CD4-positive, alpha-beta T cell treated with Interferon gamma for 1 hour (primary cell): ENCODE measurements at places on chromosomes 5 and 9.

GRCh38 chr5:112388739-112389138 is 30.3 kb downstream of the EPB41L4A start:
- no peak for DNase-seq

DNA sequence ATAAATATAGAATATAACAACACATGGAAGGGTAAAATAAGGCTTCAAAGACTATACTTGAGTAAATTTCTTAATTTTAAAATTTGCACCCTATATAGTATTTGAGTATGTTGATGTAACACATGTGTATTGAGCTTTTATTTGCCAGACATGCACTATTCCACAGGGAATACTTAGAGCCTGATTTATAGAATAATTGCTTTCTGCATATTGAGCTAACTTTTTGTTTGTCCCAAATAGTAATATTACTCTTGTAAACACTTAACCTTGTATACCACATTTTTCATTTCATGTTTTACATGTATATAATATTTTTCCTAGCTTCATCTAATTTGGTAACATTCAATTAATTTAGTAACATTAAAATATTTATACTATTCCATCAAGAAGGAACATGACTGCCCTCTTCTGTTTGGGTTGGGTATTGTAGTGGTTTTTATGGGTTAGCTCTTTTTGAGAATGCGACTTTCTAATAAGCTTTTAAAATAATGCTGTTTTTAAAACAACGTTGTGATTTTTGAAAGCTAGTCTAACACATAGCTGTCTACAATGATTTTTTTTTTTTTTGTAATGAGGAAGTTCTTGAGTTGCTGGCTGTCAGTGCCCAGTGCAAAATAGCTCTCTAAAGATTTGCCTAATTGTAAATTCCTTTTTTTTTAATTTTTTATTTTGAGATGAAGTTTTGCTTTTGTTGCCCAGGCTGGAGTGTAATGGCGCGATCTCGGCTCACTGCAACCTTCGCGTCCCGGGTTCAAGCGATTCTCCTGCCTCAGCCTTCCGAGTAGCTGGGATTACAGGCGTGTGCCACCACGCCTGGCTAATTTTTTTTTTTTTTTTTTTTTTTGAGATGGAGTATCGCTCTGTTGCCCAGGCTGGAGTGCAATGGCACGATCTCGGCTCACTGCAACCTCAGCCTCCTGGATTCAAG is 4.8 kb downstream of the SUB1 start:
- no peak for DNase-seq

- no peak for DNase-seq
Measured at GRCh38 chr5:41834506-41834905, 35.7 kb downstream of the OXCT1 start.

GRCh38 chr9:78898234-78898633 is 601.3 kb downstream of the PSAT1 start:
- DNase-seq: no peak

- DNase-seq: no peak
Measured at GRCh38 chr5:115309751-115310370, 13.4 kb upstream of the CCDC112 start.

DNA sequence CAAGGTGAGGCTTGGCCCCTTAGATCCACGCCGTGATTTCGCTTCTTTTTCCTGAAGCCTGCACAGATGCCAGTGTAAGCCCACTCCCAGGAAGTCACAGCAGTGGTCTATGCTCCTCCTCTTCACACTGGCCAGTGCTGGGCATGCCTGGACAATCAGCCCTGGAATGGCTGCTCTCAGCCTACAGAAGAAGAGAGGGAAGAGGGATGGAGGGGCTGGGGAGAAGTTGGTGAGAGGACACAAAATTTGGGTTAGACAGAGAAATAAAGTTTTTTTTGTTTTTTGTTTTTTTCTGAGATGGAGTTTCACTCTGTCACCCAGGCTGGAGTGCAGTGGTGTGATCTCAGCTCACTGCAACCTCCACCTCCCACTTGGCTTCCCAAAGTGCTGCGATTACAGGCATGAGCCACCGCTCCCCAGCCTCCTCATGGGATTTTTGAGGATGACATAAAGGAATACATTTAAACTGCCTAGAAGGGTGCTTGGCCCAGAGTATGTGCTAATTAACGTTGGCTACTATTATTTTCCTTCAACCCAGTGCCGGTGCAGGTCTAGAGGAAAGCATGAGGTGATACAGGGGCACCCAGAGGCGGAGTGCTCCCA is 830 bp downstream of the S100Z start:
- DNase-seq: no peak

- no peak for DNase-seq
Measured at GRCh38 chr5:3198074-3198449, 397.6 kb upstream of the IRX1 start.

DNA sequence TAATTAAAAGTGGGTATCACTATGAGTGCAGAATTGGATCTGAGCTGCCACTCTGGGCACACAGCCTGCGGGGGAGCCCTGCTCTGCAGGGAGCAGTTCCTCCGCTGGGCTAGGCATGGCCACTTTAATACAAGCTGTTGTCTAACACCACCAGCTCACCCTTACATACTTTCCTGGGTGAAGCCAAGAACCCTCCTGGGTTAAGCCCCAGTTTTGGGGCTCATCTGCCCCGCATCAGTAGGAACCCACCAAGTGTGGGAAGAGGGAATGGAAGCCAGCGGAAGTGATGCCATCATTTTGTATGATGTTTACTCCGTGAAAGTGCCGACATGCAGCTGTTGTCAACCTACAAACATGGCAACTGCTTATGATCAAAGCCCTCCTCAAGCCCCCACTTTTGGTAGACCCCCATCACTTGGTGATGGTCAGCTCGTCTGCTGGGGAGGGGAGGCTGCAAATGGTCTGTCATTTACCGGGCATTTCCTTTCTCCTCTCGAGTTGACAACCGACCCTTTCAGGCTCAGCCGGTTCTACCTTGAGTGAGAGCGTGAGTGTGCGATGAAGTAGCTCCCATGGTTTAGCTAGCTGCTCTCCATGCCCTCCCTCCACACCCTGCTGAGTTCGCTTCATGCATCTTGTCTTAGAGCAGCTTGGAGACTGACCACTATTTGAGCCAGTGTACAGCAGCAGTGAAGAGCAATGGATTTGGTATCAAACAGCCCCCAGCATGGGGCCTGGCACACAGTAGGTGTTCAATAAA is 95.3 kb upstream of the IER5L start:
- DNase-seq: no peak
